Left hindlimb (tissue), 1 donor: ENCODE measurements at places on chromosomes 7 and 10.
A peak's percentile ranks its signal among the peaks of the same experiment; 100 is the strongest.

DNA sequence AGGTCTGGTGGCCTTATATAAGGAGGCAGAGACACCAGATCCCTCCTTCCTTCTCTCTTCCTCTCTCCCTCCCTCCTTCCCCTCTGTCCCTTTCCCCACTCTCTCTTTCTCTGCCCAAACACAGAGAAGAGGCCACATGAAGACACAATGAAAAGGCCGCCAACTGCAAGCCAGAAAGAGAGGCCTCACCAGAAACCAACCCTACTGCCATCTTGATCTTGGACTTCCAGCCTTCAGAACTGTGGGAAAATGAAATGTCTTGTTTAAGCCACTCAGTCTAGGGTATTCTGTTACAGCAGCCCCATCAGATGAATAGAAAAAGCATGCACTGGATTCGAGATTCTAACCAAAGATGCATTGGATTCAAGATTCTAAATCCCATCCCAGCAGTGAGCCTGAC is 168.1 kb downstream of the FAM107B start:
- no peak for DNase-seq

GRCh38 chr7:2808891-2809665 is 35.0 kb downstream of the GNA12 start:
- DNase-seq = no peak

DNA sequence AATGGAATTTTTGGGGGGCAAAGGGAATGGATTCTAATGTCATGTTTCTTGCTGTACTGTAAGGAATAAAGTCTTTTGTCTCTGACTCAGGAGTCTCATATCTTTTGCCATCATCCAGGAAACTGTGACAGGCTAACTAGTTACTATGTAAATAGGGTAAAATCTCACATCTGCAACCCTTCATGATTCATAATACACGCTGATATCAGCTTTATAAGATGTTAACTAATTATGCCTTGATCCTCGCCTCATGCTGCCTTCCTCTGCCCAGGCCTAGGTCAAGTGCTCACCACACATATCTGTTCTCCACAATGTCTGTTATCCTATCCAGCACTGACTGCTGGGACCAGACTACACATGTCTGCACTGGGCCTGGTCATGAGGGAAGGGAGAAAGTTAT is 81.3 kb upstream of the CXCL12 start:
- no peak for DNase-seq

GRCh38 chr10:2427412-2427811 is 639.9 kb upstream of the PFKP start:
- no peak for DNase-seq

GRCh38 chr10:21516242-21517131 is 9.0 kb downstream of the SKIDA1 start:
- peak; percentile 80 for DNase-seq

DNA sequence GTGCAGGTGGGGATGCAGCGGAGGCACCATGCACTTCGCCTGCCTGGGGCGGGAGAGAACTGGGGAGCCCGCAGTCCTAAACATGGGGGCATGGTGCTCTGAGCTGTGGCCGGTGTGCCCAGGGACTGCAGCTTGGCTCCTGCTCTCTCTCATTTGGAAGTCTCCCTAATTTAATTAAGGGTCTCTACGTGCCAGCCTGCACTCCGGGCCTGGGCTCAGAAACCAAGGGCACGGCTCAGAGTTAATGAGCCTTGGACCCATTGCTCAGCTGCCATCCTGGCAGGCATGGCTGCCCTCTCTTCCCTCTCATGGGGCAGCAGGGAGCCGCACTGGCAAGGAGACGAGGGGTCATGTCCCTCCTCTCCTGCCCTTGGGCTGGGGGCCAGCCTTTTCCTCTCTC is 115.6 kb downstream of the CDH23 start:
- no peak for DNase-seq

GRCh38 chr7:40694026-40694809 is 559.4 kb downstream of the SUGCT start:
- no peak for DNase-seq

- DNase-seq = no peak
These were observed 65.0 kb upstream of the PFKP start for GRCh38 chr10:3002304-3002703.

DNA sequence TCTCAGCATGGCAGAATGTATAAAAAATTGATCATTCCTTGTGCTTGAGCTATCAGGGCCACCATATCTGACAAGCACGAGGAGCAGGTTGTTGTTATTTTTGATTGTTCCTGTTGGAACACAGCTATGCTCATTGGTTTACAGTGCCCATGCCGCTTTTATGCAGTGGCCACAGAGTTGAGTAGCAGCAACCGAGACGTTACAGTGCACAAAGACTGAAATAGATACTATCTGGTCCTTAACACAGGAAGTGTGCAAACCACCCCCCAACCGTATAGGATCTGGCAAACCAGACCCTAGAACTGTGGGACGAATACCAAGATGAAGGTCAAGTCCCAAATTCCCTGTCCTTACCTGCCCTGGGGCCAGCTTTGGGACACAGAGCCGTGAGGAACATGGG is 216.6 kb downstream of the KLF6 start:
- DNase-seq = no peak

GRCh38 chr7:128672927-128673517 is 930 bp downstream of the GARIN1A start:
- DNase-seq = no peak

- DNase-seq = no peak
These were observed 1.4 kb downstream of the LANCL2 start for GRCh38 chr7:55366461-55367070.

- DNase-seq = peak; percentile 44
These were observed 738 bp downstream of the VPS26A start for GRCh38 chr10:69124563-69125268.

DNA sequence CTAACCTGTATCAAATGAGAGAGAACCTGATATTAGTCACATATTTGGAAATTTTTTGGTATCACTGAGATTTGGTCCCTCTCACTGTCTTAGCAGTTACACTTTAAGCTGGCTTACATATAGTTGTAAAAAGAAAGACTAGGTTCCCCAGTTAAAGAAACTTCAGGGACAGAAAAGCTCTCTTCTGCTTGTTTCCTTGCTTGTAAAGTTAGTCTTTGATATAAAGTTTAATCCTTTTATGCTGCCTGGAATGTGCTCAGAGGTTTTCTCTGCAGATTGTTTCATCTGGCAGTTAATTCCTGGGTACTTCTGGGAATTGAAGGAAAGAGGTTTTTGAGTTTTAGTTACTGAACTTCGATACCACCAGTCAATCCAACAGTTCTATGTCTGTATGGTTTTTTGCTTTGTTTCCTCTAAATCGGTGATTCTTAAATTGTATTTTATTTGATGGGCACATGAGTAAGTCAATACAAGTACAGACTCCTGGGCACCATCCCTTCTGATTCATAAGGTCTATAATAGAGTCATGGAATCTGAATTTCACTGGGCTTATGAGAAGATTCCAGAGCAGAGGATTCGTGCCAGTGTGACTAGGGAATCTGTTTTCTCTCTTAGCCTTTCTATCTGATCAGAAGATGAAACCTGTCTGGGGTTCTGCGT is 1080.9 kb upstream of the C7orf33 start:
- no peak for DNase-seq

DNA sequence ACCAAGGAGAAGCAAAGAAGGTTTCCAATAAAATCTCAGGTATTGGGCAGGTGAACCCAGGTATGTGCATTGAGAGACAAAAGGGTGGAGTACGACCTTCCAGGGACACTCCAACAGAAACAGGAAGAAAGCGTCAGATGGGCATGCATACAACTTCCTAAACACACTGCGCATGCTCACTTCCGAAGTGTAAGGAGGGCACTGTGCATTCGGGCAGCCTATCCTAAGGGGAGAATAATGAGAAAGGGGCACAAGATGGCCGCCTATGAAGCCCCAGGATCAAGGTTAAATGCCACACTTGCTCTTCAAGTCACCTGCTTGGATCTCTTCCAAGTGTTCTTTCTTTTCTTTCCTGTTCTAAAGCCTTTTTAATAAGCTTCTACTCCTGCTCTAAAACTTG is 39.4 kb upstream of the PRSS1 start:
- no peak for DNase-seq

GRCh38 chr7:98210513-98211220 is 572 bp upstream of the BHLHA15 start:
- no peak for DNase-seq

GRCh38 chr7:80634505-80634904 is 3.9 kb upstream of the CD36 start:
- DNase-seq = no peak

DNA sequence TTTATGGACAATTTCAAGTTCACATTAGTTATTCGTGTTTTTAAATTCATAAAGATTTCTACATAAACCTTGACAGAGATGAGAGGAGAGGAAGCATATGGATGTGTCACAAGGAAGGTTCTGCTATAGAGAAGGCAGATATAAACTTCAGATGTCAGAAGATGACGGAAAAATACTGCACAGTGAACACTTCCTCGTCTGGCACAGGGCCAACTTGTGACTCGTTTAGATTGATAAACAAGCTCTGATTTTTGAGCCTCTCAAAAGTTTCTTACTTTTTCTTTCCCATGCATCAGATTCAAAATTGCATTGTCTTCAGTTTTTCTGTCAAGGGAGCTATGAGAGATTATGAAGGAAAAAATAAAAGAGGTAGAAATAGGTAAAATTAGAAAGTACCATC is 156.4 kb upstream of the MINDY3 start:
- DNase-seq = no peak

DNA sequence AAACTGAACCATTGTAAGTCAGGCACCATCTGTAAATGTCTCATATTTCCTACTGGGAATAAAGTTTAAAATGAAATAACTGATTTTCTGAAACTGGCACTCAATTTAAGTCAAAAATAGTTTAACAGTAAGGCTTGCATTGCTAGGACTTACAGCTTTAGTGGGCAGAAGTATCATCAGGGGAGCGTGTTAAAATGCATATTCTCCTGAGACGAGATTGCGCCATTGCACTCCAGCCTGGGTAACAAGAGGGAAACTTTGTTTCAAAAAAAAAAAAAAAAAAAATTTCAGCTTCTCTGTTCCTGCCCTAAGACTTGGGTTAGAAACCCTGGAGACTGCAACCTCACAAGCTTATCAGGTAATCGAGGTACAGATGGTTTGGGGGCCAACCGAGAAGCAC is 65.4 kb downstream of the UBE3C start:
- no peak for DNase-seq

DNA sequence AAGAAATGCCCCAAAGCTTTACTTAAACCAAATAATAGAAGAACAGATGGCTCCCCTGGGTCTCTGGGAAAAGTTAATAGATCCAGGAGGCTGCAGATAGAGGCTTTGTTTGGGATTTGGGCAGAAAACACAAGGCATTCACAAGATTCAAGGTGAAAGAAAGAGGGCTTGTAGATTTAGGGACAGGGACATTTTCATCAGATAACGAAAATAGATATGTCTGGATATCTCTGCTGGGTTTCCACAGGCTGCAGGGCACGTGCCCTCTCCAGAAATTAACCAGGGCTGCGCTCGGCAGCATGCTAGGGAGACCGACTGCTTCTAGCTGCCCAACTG is 14.9 kb downstream of the CARD11 start:
- DNase-seq = no peak

GRCh38 chr7:65746398-65746669 is 126.5 kb upstream of the VKORC1L1 start:
- no peak for DNase-seq

DNA sequence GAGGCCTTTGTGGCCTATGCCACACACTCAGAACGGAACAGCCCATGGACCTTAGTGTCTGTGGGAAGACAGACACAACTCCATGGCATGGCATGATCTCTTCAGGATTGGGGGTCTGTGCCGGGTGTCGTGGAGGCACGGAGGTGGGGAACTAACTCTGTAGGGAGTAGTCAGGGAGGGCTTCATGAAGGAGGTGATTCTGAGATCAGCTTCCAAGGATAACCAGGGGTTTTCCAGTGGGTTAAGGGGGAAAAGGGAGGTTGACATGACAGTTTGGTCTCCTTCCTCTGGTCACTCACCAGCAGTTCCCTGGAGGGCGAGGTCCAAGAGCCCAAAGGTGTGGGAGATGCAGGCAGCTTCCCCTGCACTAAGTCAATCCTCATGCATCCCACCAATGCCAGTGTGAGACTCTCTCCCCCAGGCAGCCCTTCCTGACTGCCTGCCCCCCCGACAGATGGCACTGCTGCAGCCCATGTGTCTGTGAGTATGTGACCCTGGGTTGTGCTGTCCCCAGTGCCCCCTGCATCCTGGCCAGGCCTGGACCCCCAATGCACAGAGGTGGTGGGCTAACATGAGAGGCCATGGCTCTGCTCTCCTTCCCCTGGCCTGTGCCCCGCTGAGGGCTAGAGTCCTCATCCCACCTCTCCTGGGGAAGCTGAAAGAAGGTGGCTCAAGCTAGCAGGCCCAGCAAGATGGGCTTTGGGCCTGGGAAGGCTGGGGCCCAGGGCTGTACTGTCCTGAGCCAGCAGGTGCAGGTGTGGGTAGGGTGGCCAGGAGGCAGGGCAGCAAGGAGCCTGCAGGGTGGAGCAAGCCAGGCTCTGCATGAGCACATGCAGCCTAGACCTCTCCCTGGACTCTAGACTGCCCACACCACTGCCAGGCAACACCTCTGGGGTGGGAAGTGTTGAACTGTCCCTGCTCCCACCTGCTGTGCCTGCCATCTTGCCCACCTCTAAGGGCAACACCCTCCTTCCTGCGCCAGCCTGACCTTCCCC is 39.7 kb downstream of the RASGEF1A start:
- peak; percentile 20 for DNase-seq

DNA sequence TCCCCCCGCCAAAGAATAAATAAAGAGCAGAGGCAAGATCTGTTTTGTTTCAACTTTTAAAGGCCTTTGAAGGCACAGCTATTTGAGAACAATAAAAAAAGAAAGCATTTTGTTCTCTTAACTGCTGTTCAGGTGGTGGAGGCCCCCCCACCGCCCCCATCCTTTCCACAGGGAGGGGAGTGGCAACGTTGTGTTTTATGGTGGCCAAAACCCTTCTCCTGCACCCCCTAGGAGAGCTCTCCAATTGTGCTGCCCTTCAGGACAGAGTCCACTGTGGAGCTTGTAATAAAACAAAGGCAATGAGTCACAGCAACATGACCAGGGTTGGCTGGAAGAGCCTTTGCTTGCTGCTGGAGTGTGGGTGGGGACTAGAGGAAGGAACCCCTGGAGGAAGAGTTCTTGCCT is 987.9 kb downstream of the KCNMA1 start:
- DNase-seq = peak; percentile 43

GRCh38 chr10:11689945-11690736 is 52.0 kb upstream of the ECHDC3 start:
- DNase-seq = no peak

GRCh38 chr7:10977113-10977512 is 3.4 kb downstream of the PHF14 start:
- DNase-seq = no peak

GRCh38 chr10:13400196-13400965 is 52.3 kb upstream of the SEPHS1 start:
- DNase-seq = no peak

- DNase-seq = no peak
These were observed 111.6 kb upstream of the GATA3 start for GRCh38 chr10:7942859-7943258.

DNA sequence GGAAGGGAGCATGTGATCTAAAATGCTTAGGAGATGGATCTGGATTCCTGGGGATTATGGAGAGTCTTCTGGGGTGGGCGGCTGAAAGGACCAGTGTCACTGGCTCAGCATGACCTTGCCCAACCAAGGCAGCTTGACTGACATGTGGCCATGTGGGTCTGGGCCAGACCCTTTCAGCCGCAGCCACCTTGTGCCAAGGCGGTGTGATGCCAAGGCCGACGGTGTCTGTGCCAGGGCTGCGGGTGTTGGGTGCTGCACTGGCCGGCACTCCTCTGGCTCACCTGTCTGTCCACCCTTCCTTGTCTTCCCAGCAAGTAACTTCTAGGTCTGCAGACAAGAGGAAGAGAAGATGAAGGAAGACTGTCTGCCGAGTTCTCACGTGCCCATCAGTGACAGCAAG is 8.8 kb downstream of the DEPP1 start:
- DNase-seq = no peak

GRCh38 chr7:66272321-66272720 is 67.2 kb downstream of the TPST1 start:
- DNase-seq = no peak
